ENCODE measurements at places on chromosomes 3 and 15.
A peak's percentile ranks its signal among the peaks of the same experiment; 100 is the strongest.

DNA sequence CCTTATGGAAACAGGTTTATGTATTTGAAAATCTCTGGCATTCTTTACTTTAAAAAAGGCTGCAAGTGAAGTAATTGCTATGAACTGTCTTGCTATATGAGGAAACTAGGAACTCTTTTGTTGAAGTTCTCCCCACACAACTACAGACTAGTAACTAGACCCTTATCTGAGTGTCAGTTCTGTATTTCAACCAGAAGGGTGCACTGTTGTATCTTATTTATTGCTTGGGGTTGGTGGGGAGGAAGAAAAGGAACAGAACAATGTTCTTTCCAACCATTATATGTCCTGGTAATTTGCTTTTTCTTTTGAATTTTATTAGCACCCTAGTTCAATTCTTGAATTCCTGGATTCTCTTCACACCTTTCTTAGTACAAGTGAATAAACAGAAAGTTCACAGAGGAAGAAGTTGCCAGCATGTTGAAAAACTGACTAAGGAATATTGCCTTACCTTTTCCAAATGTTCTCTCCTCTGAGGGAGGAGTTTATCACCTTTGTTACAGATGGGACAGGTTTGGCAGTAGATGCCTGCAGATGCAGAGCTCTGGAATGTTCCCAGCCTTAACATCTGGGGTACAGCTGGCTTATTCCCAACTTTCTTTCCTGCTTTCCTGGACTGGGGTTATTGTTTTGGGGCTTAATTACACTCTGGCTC, 162.4 kb upstream of the CFAP20DC start:
- DNase-seq: no peak

- DNase-seq: no peak
Measured at GRCh38 chr3:66717806-66718205, 217.0 kb upstream of the LRIG1 start.

DNA sequence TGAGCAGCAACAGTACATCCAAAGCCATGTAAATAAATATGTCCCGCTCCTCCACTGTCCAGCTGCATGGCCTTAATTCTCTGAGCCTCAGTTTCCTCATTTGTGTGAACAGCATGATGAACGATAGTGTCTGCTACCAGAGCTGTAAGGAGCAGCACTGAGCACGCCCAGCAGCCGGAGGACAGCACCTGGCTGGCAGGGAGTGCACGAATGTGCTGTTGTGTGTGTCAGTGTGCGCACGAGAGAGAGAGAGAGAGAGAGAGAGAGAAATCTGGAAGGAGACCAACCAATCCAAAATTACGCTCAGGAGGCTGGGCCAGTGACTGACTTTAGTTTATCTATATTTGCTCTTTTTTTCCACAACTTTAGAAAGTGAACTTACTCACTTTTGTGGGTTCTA, 26.6 kb upstream of the PLXNA1 start:
- DNase-seq: no peak

DNA sequence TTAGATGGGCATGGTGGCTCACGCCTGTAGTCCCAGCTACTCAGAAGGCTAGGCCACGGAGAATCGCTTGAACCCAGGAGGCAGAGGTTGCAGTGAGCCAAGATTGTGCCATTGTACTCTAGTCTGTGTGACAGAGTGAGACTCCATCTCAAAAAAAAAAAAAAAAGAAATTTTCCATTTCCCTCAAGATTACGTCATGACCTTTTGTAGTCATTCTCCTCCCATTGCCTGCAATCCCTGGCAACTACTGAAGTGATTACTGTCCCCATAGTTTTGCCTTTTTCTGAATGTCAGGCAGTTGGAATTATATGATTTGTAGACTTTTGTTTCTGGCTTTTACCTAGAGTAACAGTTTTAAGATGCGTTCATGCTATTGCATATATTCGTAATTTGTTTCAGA, 28.0 kb downstream of the WDR76 start:
- no peak for DNase-seq

GRCh38 chr3:112319516-112320276, 13.3 kb upstream of the CD200 start:
- no peak for DNase-seq

GRCh38 chr3:25007974-25008658, 419.9 kb upstream of the RARB start:
- no peak for DNase-seq

DNA sequence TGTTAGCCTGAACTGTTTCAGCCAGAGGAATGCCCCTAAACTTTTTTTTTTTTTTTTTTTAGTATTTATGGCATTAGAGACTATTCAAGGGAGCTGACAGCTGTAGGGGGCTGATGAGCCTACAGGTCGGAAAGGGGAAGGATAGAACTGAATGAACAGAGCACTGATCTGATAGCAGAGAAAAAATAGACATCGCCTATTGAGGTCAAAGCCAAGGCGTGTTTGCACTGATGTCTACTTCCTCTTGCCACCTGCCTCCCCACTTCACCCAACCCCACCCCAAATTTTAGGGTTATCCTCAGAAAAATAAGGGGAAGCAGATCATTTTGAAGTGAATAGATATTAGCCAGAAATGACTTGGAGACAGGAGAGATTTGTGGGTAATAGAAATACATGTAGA, 3.0 kb upstream of the ZMAT3 start:
- no peak for DNase-seq

DNA sequence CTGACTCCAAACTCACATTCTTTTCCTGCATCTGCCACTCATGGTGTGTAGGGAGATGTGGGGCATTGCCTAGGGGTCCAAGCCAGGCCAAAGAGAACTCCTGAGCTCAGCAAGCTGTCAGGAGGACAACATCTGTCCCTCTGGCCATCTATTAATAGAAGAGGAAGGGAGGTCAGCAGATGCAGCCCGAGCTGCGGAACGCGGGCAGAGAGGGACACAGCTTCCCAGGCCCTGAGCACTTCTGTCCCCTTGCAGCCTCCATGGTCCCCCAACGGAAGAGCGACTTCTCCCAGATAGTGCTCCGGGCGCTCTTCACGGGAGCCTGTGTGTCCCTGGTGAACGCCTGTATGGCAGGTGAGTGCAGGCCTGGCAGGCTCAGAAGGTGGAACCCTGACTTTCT, 37.3 kb upstream of the PDE8A start:
- DNase-seq: no peak

DNA sequence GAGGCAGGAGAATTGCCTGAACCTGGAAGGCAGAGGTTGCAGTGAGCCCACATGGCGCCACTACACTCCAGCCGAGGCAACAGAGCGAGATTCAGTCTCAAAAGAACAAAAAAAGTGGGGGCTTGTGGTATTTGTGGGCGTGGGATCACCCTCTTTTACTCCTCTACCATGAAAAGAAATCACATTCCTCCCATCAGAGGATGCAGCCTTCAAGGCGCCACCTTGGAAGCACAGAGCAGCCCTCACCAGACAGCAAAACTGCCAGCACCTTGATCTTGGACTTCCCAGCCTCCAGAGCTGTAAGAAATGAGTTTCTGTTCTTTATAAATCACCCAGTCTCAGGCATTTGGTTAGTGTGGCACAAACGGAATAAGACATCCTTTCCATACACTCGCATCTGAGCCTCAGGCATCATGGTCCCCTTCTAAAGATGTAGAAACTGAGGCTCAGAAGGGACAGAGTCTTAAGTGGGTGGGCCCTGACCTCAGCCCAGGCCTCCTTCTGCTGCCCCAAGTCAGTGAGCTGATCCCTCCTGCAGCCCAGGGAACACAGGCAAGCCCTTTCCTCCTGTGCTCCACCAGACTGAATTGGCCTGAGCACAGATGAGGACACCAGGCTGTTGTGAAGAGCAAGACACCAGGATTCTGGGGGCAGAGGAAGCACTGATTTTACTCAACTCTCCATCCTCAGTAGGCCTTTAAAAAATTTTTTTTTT, 201.7 kb upstream of the LINGO1 start:
- no peak for DNase-seq

DNA sequence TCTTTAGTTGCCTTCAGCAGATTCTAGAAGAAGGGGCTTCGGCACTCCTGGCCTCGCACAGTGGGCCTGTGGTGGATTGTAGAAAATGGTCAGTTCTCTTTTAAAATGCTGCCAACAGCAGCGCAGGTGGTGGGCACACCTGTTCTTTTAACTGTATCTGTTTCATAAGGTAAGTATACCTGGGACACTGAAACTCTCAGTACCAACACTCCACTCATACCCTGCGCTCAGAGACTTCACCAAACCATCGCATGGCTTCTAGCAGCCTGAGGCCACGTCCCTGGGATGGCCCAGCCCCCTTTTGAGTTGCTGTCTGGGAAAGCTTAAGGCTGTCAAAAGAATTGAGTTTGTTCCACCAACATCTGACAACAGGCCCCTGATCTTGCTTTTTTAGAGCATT, 56.7 kb upstream of the MCF2L2 start:
- no peak for DNase-seq

DNA sequence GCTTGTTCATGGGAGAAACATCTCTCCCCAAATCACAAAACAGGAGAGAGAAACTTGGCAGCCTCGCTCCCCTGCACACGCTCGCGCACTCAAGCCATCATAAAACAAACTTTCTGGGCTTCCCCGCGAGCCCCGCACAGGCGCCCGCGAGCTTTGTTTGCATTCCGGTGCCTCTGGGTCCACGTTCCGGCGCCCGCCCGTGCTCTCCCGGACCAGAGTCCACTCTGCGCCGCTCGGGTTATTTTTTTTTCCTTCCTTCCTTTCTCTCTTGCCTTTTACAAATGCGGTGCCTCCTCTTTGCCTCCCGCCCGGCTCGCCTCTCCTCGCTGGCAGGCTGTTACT, 363 bp downstream of the MAGI1 start:
- no peak for DNase-seq

DNA sequence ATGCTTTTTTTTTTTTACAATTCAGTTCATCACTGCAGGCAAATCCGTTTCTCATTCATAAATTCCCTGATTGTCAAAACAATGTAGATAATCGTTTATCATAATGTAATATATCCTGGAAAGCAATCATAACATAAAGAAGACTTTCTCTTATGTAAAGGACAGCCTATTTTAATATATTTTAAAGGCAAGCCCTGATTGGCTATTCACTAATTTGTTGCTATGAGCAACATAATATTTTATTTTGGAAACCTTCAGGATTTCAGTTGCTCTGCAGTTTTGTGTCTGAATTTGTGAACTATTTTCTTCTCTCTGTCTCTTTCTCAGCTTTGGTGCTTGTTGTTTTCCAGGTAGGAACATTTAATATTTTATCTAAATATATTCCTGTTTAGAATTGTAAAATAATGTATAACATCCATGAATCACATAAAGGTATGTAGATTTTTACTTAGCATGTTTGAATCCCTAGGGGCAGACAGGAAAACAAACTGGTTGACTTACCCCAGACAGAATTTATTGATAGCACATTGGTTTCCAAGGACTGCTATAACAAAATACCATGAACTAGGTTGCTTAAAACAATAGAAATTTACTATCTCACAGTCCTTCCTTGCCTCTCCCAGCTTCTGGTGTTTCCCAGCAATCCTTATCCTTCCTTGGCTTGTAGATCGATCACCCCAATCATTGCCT, 253.5 kb downstream of the CDIN1 start:
- no peak for DNase-seq

DNA sequence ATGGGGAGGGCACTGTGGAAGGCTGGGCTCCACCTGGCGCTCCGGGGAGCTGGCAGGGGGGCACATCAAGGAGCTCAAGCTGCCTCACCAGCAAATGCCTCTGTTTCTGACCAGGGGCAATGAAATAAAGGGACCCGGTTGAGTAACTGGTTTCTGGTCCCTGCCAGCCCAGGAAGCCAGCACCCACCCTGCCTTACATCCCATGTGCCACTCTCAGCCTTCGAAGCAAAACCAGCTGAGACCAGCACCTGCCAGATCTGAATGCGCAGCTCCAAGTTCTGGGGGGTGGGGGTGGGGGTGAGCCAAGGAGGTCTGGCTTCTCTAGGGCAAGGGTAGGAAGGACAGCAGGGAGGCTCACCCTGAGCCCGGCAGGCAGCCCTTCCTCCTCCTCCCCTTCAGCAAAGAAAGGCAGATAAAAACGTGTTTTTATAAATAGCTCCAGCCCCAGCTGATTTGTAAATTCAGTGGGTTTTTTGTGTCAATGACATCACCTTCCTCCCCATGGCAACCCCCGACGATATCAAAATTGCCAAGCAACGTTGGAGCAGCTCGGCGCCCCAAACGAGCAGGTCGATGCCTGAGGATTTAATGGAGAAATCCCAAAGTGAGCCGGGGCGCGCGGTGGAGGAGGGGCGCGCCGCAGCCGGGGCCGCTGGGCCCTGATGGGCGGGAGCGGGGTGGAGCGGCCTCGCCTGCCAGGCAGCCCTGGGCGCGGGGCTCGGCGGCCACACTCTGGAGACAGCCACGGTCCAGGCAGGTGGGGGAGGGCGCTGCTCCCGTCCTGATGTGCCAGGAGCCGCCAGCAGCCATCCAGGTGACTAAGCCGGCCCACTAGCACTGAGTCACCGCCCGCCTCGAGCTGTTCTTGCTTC, at the start of gene PAK6:
TSS of gene PAK6 (plus strand) at position 532 of the 872 bp plus-strand sequence. CDS start 25,723 bp downstream, outside the sequence.
- no peak for DNase-seq

GRCh38 chr3:193897288-193897687, 238.7 kb upstream of the HES1 start:
- DNase-seq: no peak

GRCh38 chr3:11116336-11117059, 37.8 kb upstream of the HRH1 start:
- DNase-seq: no peak

- DNase-seq: no peak
Measured at GRCh38 chr3:58588030-58588614, 10.9 kb upstream of the FAM107A start.

DNA sequence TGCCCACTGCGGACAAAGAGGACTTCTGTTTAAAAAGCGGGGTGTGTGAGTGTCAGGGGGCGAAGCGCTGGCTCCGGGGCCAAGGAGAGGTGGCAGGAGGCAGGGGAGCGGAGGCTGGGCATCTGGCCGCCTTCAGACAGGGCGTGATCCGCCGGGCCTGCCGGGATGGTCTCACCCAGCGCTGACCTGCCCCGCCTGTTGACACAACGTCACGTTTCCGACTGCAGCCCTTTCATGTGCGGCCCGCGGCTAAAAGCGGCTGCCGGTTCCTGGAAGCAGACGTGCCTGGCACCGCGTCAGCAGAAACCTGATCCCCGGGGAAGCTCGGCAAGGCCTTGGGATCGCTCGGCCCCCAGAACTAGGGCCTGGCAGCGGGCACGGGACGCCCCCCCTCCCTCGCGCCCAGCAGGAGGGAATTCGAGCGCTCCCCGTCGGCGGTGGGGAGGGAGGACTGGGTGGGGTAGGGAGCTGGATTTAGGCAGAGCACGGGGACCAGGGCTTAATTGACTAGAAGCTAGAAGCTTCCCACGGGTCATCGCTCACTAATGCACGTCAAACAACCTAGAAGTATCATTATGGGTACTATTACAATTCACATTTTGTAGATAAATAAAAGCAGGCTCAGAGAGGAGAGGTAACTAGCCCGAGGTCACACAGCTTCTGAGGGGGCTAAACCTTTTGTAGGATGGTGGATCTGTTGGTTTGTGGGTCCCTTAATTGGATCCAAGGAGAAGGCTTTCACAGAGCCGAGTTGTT, 7.7 kb downstream of the BHLHE40 start:
- peak; percentile 73 for DNase-seq

GRCh38 chr3:122003112-122003511, 18.9 kb downstream of the ILDR1 start:
- DNase-seq: no peak

DNA sequence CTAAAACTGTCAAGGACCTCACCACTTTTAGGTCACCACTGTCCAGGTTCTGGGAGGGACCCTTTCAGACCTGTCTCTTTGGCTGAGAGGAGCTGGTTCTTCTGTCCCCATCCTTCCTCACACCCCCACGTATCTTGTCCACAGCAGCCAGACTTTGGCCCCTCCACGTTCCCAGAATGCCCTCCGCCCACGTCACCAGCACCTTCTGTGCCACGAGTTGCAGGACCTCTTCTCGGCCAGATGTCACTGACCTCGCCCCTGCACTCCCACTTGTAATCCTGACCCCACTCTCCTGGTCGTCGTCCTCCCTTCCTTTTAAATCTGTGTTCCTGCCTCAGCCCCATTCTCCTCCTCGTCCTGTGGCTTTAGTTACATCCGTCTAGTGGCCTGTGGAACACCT, 22.6 kb upstream of the SEC13 start:
- DNase-seq: no peak

All from esophagus squamous epithelium (tissue), 5 donors.